ENCODE measurements at places on chromosomes 3 and 15. TPM values are rescaled to one million over a fixed set of nuclear protein-coding genes. Genes with fewer than 3 reads are reported as not detected.

DNA sequence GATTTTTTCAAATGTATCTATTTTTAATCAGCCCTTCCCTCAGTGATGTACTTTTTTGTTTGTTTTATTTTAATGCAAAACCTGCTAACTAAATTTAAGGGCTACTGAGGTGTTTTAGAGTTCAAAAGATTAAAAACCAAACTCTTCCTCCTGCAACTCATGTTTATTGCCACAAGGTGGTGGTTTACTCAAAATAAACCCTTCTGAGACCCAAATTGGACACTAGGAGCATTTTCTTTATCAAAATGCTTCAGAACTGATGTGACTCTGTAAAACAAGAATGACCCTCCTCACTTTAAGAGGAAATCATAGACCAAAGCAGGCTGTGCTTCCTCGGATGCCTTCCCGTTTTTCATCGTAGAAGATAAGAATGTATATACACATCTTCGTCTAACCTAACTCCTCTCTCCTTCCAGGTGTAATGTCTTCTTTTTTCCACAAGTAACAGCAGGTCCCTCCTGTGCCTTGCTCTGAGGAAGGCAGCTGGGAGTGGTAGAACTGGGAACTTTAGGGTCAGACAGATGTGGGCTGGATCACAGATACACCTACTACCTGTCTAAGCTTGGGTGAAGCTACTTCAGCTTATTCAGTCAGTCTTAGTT is 2.9 kb upstream of the NME9 start:
- H3K4me3 ChIP-seq: no peak overlapping the region
- peaks cover 7% of the 10 kb centered on the region for H3K4me1 ChIP-seq
- H3K27ac ChIP-seq: no peak overlapping the region
- H3K27me3 ChIP-seq: no peaks in the 10 kb centered on the region
- no peak for DNase-seq
- H3K36me3 ChIP-seq: no peaks in the 10 kb centered on the region

DNA sequence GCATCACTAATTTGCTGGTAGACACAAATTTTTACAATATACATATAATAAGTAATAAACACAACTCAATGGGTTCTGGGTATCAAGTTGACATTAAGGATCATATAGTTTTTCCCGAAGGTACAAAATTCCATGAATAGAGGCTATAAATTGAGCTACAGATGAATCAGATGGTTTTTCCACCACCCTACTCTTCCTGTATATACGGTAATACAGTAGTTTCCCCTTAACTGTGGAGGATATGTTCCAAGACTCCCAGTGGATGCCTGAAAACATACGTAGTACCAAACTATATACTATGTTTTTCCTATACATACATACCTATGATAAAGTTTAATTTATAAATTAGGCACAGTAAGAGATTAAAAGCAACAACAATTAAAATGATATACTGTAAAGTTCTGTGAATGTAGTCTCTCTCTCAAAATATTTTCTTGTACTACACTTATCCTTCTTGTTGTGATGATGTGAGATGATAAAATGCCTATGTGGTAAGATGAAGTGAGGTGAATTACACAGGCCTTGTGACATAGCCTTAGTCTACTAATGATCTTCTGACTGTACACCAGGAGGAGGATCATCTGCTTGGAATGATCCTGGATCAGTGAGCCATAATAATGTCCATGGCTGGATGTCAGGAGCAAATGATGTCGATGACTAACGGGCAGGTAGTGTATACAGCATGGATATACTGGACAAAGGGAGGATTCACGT is 116.7 kb downstream of the NR1I2 start:
- no peaks in the 10 kb centered on the region for H3K27me3 ChIP-seq
- H3K4me1 ChIP-seq: no peaks in the 10 kb centered on the region
- no peak overlapping the region for H3K27ac ChIP-seq
- H3K36me3 ChIP-seq: no peaks in the 10 kb centered on the region

The GUCA1C gene
- not detected for total RNA-seq

The PPM1L gene
- 4.4 TPM for total RNA-seq
